ENCODE measurements at places on chromosomes 13 and 19.

DNA sequence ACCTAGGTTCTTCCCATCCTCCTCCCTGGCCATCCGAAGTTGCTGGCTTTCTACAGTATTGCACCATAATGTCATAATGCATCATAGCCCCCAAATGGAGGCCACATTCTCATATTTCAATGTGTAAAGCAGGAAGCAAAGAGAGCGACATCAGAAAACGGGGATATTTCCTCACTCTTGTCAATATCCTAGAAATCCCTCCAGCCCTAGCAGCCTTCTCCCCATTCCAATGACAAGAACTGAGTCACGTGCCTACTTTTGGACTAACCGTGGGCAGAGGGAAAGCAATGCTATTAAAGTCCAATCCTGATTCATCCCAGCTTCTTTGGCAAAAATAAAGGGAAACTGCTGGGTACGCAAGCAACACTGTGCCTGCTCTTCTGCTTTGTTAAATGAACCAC lies 4.3 kb upstream of the RAP2A start:
- DNase-seq = no peak

DNA sequence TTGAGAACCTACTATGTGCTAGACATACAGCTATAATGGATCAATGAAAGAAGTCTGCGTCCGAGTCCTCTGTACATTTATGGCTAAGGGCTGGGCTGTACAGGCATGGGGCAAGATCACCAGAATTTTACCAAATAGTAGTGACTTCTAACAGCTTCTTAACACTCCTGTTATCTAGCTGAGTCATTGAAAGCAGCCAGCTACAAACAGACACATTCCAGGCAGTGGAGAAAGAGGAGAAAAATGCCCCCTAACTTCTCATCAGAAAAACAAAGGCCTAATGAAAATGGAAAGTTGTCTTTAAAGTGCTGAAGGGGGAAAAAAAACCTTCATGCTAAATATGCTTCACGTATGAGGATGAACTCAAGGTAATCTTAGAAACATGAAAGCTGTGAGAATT lies 14.3 kb upstream of the ZNF667 start:
- DNase-seq = no peak

DNA sequence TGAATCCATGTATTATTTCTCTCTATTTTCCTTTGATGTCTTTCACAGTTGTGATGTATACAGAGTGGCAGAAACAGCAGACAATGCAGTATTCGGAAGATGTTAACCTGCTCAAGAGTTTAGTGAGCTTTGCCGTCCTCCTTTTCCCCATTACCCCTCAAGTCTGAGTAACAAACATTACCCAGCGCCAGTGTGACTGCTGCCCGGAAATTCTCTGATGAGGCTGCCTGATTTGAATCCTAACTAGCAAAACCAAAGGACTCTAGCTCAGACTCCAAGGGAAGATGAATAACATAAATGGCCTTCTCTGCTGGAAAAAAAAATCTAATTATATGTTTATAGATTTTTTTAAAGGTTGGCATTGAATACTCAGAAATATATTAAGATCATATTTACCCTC lies 247.3 kb upstream of the SOX21 start:
- no peak for DNase-seq

DNA sequence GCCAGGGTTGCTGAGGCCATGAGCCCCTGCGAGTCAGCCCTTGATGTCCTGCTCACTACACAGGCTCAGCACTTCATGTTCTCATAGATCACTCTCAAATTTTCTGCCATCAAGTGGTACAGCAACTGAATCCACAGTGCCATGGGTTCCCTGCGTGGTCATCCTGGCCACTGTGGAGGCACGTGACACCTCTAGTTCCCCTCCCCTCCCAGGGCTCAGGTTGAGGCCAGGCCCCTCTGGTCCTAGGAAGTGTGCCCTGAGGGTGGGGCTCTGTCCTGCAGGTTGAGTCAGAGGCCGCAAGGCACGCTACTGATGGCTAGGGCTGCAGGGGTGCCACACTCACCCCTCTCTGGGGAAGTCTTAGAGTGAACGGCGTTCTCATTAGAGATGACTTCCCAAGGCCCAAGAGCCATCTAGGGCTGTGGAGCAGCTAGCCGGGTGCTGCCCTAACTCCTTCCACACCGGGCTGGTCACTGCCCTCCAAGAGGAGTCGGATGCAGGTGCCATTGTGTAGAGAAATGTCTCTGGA lies 39.8 kb upstream of the TPM4 start:
- DNase-seq = no peak

GRCh38 chr19:18503971-18504885 lies 17.6 kb downstream of the ELL start:
- no peak for DNase-seq

GRCh38 chr13:113089693-113090414 lies 15.7 kb upstream of the F7 start:
- no peak for DNase-seq

GRCh38 chr19:3721131-3721886 lies 13.1 kb downstream of the TJP3 start:
- DNase-seq = peak; percentile 41

DNA sequence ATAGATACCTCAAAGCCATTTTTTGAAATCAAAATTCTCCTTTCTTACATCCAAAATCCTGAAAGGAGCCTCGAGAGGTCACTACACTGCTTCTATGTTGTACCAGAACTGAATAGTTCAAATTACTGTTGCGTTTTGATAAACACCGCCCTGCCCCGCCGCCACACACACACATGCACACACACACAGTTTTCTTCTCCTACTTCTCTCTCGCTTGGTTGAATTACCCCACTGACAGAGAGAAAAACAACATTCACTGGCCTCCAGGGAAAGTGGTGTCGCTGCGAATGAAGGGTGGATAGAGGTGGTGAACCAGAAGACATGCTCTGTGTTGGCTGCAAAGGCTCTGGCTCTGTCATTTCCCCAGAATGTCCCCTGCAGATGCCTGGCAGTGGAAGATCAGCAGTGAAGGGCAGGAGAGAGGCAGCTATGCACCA lies 183.4 kb upstream of the RFC3 start:
- DNase-seq = no peak

DNA sequence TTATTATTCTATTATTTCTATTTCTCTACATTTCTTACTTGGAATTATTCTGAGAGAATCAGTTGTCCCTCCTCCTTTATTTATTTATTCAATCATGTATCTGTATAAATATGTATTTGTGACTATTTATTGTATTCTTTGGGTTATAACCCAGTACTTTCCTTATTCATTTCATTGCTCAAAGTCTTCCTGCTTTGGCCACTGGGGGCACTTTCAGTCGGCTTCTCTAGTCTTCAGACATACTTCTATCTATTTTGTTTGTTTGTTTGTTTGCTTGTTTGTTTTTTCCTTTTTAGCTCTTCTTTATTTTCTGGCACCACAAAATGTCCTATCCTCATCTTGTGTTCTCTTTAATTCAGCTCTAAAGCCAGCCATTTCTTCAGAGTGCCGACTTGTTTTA lies 260.4 kb downstream of the NALCN start:
- DNase-seq = no peak

DNA sequence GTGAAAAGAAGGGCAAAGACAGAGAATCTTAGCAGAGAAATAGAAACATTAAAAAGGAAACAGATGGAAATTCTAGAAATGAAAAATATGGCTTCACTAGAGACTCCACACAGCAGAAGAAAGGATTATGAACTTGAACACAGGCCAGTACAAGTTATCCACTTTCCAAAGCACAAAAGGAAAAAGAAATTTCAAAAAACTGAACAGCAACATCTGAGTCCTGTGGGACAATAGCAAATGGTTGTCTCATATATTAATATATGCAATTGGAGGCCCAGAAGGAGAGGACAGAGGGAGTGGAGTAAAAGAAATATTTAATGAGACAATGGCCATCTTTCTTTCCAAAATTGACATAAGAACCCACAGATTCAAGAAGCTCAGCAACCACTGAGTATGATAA lies 141.7 kb upstream of the GJB6 start:
- no peak for DNase-seq

- DNase-seq = peak; percentile 89
Observed at GRCh38 chr19:5046339-5047039, 77.6 kb downstream of the KDM4B start.

GRCh38 chr19:13850910-13851733 lies 25.8 kb upstream of the NANOS3 start:
- DNase-seq = no peak

GRCh38 chr13:48491423-48492095 lies 41.3 kb downstream of the RCBTB2 start:
- no peak for DNase-seq

GRCh38 chr19:31529121-31529520 lies 179.9 kb upstream of the TSHZ3 start:
- no peak for DNase-seq

DNA sequence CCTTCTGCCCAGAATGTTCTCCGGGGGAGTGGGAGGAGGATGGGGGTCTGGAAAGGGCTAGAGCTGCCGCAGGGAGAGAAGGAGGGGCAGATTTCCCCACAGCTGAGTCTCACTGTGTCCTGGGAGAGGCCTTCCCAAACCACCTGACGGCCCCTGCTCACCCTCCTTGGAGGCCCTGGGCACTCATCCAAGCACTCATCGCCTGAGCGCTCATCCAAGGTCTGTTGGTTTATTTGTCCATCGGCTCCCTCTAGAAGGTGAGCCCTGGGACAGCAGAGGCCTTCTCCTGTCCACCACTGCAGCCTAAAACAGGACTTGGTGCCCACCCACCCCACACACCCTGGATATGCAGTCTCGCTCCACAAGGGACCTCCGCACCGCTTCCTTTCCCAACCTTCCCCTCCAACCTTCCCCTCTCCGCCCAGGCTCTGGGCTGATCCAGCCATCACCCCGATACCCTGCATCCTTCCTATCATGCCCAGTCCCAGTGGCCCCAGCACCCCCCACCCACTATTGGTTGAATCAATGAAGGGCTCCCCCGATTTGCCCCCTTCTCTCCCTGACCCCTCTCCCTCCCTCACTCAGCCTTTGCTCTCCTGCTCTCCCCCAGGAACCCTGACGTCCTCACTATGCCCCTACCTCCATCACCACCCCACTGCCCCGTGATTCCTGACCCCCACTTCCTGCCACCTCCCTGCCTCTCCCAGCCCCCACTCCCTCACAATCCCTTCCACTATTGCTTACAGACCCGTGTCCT lies 1.7 kb downstream of the UBXN6 start:
- no peak for DNase-seq

DNA sequence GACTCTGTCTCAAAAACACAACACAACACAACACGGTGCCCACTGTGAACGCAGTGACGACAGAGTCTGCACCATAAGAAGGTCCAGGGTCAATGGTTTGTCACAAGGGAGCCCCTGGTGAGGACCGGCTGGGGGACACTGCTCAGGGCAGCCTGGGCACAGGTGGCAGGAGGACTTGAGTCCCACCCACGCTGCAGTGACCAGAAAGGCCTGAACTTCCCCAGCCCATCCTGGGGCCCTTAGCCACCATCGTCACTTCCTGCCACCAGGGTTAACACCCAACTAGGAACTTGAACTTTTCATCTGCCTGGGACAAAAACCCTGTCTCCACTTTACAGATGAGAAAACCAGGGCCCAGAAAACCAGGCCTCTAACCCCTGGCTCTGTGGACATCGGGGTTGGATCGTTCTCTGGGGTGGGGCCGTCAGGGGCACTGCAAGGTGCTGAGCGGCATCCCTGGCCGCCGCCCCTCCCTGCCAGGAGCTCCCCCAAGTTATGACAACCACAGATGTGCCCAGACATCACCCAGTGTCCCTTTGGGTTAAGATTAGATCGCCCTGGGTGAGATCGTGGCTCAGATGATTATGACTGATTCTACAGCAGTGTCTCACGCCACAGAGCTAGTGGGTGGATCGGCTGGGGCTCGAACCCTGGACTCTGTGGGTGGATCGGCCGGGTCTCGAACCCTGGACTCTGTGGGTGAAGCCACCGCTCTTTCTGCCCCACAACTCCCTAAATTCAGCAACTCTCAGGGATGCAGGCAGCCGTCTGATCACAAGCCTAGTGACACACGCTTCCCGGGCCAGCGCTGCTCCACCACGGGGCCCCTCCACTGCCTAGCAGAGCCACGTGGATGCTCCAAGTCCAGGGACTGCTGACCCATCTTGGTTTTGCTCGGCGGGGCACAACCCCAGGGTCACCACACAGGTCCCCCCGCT lies 14.0 kb downstream of the MOB3A start:
- no peak for DNase-seq

DNA sequence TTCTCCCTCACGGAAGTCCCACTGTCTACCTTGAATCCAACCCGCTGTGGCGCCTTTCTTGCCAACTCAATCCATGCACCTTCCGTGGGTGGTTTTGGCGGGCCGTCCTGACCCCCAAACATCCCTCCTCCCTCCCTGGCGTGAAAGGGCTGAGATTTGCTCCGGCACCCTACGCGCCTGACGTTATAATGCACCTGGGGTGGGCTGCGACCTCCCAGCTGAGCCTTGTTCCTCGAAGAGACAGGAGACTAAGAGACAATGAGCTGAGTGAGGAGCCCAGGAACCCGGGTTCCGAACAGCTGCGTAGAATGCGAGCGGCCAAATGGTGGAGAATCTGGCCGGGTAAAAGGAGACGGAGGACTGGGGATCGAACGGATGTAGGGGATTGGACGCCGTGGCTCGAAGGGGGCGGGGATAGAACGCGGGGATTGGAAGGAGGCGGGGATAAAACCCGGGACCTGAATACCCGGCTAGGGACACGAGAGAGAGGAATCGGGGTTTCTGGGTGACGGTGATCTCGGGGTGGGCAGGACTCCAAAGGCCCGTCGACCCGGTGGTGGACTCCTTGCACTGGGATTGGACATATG lies at the start of gene CPT1C:
Gene CPT1C, plus strand, starts transcription at position 461 of the 587 bp plus-strand sequence. CDS start 1,137 bp downstream, outside the sequence.
- peak; percentile 45 for DNase-seq

DNA sequence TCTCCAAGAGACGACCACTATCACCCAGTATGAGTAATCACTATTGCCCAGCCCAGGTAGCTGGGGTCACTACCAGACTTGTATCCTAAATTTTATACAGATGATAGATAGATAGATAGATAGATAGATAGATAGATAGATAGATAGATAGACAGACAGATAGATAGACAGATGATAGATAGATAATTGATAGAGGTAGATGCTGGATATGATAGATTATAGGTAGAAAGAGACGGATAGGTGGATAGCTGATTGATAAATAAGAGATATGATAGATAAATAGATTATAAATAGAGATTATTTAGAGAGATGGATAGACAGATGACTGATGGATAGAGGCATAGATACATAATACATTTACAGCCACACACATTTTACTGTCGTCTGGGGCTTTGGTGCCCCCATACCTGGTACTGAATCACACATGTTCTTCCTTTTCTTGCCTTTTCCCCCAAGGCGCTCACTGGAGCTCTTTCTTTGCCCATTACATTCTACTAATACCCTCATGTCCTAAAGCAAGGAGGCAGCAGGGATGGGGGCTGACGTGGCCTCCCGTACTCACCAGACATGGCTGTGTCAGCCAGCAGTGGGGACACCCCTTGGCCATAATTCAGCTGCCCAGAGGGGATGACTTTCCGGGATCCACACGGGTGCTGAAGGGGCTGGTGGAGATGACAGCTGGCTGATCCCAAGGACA lies 44.6 kb upstream of the CCNE1 start:
- no peak for DNase-seq

Measured in NCI-H2081 treated with DMSO at 0.1 percent for 48 hours (cell line).